Endothelial cell of umbilical vein (primary cell): ENCODE measurements at places on chromosomes 4 and X. TPM values are rescaled to one million over a fixed set of nuclear protein-coding genes. Genes with fewer than 3 reads are reported as not detected.

Gene PPP4R3C
- not detected in 2 replicates for total RNA-seq

DNA sequence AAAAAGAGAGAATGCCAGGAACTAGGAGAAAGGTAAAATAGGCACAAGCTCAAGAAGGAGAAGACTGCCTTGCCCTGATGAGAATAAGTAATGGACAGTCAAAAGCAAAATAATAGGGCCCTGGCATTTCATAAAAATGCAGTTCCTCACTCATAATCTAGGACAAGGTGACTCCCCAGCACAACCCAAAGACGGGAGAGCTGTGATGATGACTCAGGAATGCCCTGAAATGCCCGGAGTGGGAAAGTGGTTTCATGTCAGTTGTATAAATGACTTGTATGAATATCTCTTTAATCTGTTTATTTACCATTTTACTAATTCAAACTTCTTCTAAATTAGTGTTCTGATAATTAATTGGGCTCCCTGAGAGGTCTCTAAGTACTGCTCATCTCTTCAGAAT, 28.8 kb upstream of the SETD7 start:
- no peak for DNase-seq

GRCh38 chr4:23873717-23874535, 15.9 kb downstream of the PPARGC1A start:
- no peak for DNase-seq

- no peak for DNase-seq
Observed at GRCh38 chrX:149870840-149871239, 10.1 kb upstream of the MAGEA8 start.

GRCh38 chr4:151458148-151458547, 49.2 kb downstream of the FHIP1A start:
- no peak for DNase-seq

Gene PDE5A
- total RNA-seq, result 2.3 and 3.2 TPM in 2 replicates

Gene HS6ST2
- total RNA-seq, result 0.49 and 0.55 TPM in 2 replicates

DNA sequence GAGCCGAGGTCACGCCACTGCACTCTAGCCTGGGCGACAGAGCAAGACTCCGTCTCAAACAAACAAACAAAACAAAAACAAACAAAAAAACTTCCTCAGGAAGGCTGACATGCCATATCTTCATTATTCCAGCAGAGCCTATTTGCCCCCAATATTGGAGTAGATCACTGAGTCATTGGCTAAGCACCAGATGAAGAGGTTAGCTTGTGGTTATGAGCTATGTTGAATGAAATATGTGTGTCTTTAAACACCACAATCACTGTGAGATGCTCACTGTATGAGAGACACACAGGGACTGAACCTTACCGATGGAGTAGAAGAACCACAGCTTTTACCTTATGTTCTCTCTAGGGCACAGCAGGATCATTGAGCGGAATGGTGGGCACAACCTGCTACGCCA, 122.1 kb upstream of the EOLA2 start:
- no peak for DNase-seq

Gene XAGE1A
- total RNA-seq, result not detected in 2 replicates

- DNase-seq, result no peak
Observed at GRCh38 chr4:82715731-82716617, 82.6 kb downstream of the SCD5 start.

Gene VCX3B
- not detected in 2 replicates for total RNA-seq
